ENCODE measurements at places on chromosomes 1 and 21. TPM values are rescaled to one million over a fixed set of nuclear protein-coding genes. Genes with fewer than 3 reads are reported as not detected.
A peak's percentile ranks its signal among the peaks of the same experiment; 100 is the strongest.

Gene SPRR4
- not detected for total RNA-seq

- no peak for DNase-seq
- peaks cover 16% of the 10 kb centered on the region for H3K27me3 ChIP-seq
- no peak overlapping the region for H3K4me3 ChIP-seq
- H3K36me3 ChIP-seq: no peaks in the 10 kb centered on the region
These were observed 2.2 kb upstream of the SEMA4A start for GRCh38 chr1:156151093-156151688.

- H3K36me3 ChIP-seq: no peaks in the 10 kb centered on the region
- DNase-seq: no peak
- no peaks in the 10 kb centered on the region for H3K27me3 ChIP-seq
- no peak overlapping the region for H3K4me3 ChIP-seq
- no peak overlapping the region for H3K27ac ChIP-seq
These were observed 407.9 kb downstream of the ZP4 start for GRCh38 chr1:237482777-237483176.

- no peaks in the 10 kb centered on the region for H3K4me1 ChIP-seq
- DNase-seq: no peak
- no peak overlapping the region for H3K27ac ChIP-seq
- no peaks in the 10 kb centered on the region for H3K27me3 ChIP-seq
- H3K36me3 ChIP-seq: no peaks in the 10 kb centered on the region
These were observed 52.4 kb downstream of the TOR1AIP2 start for GRCh38 chr1:179825206-179825605.

DNA sequence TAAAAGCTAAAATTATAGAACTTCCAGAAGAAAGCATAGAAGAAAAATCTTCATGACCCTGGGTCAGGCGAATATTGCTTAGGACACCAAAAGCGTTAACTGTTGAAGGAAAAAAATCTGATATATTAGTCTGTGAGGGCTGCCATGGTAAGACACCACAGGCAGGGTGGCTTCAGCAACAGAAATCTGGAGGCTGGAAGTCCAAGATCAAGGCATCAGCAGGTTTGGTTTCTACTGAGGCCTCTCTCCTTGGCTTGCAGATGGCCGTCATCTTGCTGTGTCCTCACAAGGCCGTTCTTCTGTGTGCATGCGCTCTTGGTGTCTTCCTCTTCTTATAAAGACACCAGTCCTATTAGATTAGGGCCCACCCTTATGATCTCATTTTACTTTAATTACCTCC is 14.5 kb downstream of the IFNLR1 start:
- DNase-seq: no peak
- H3K4me1 ChIP-seq: no peaks in the 10 kb centered on the region
- no peak overlapping the region for H3K4me3 ChIP-seq
- no peaks in the 10 kb centered on the region for H3K36me3 ChIP-seq
- H3K27ac ChIP-seq: no peak overlapping the region

DNA sequence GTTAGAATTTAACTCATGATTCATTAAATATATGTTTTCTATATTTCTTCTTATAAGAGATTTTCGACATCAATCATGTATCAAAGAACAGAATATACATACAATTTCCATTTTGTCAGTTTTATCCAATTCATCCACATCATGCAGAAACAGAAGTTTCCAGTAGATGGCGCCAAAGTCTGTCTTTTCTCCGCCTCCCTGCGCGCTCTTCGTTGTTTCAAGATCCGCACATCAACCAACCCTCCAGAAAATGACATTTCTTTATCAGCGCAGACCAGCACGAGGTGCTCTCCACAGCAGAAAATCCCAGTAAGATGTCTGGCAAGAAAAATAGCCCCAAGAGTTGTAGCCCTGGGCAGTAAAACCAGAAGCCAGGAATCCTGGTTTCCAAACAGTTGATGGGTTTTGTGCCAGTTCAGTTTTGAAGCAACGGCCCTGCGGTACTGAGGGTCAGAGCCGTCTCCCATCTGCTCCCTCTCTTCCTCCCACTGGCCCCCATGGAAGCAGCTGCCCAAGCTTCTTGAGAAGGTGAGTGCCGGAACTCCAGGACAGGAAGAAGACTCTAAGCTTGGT is 38.6 kb upstream of the GPR137B start:
- H3K4me3 ChIP-seq: no peak overlapping the region
- H3K27me3 ChIP-seq: no peaks in the 10 kb centered on the region
- no peak overlapping the region for H3K27ac ChIP-seq
- H3K4me1 ChIP-seq: no peaks in the 10 kb centered on the region
- peak; percentile 71 for DNase-seq

- no peaks in the 10 kb centered on the region for H3K27me3 ChIP-seq
- no peaks in the 10 kb centered on the region for H3K4me1 ChIP-seq
- H3K4me3 ChIP-seq: no peak overlapping the region
- H3K27ac ChIP-seq: no peak overlapping the region
These were observed 15.9 kb upstream of the ADAMTS5 start for GRCh38 chr21:26982767-26983166.

Measured in lung (tissue), 17 donors.